ENCODE measurements at places on chromosomes 4 and X.
A peak's percentile ranks its signal among the peaks of the same experiment; 100 is the strongest.

DNA sequence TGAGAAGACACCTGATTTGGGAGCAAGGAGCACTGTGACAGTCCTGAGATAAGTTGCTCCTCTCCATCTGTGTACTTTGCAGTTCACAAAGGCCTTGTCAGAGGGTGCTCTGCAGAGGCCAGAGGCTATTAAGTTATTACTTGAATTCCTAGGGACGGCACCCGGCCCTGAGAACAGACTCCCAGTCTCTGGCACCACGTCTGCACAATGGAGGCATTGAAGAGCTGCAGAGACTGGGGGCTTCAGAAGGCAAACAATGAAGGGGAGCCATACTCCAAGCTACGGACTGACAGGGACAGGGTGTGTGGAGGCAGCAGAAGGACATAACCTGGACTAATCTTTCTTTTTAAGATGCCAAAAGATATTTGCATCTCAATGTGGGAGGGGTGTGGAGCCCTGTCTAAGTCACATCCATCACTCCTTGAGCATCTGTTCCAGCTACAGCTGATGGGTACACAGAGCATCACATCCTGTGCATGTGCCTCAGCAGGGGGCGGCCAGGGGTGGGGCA is 11.5 kb downstream of the RASGEF1B start:
- DNase-seq: no peak

DNA sequence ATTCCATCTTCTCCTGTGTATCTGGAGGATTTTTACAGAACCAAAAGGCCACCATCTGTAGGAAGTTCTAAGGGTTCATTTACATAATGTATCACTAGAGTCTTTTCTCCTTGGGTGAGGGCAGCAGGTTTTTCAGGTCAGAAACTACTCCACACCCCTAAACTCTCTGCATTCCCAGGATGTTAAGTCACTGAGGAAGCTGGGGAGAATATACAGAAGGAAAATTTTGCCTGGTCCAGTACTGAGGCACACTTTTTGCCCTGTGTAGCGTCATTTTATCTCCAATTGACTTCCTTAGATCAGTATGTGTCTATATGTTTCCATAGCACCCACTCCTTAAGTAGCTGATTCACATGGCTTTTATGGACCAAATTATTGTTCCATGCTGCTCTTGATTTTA is 17.0 kb downstream of the XKRX start:
- peak; percentile 11 for DNase-seq

DNA sequence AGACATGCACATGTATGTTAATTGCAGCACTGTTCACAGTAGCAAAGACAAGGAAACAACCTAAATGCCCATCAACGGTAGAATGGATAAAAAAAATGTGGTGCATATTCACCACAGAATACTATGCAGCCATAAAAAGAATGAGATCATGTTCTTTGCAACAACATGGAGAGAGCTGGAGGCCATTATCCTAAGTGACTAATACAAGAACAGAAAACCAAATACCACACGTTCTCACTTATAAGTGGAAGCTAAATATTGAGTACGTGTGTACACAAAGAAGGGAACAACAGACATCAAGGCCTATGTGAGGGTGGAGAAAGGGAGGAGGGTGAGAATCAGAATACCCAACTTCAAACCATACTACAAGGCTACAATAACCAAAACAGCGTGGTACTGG is 17.4 kb upstream of the LNX1 start:
- no peak for DNase-seq

DNA sequence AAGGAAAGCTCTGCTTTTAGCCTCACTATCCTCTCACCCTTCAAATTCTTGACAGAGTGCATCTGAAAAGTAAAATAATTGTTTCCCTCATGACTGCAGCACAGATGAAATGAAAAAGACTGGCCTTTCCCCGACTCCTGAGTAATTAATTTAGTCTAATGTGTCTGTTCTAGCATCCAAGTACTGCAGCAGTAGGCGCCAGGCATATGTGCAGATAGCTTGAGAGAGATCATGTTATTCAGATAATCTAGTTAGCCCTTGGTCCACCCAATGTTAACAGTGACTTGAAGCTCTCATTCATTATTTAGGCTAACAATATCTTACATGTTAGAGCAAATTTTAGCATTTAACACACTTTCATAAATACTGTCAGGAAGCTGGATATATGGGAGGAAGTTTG is 54.0 kb downstream of the MAP9 start:
- no peak for DNase-seq

DNA sequence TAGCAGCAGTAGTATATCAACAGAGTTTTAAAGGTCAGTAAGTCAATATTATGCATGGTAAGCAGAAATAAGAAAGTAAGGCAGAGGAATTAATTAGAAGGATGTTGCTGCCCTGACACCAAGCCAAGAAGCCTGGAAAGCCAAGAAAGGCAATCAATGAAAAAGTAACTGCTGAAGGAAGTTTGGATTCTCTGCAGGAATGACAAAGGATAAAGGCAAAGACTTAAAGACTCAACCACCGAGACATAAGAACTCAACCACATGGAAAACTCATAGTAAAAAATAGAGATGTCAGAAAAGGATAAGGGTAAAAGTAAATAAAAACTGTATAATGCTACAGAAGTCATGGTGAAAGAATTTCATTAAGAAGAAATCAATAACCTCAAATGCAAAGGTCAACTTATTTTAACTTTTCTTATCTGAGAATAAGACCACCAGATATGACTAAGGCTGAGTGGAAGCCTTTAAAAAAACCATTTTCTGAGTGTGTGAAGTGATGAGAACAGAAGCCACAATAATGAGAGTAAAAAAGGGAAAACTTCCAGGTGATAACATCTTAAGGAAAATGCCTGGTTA is 55.2 kb downstream of the NEK1 start:
- DNase-seq: peak; percentile 60

- DNase-seq: no peak
These were observed 2.6 kb downstream of the SEC24D start for GRCh38 chr4:118833192-118833820.

GRCh38 chr4:40283968-40284367 is 51.2 kb upstream of the CHRNA9 start:
- DNase-seq: peak; percentile 15

DNA sequence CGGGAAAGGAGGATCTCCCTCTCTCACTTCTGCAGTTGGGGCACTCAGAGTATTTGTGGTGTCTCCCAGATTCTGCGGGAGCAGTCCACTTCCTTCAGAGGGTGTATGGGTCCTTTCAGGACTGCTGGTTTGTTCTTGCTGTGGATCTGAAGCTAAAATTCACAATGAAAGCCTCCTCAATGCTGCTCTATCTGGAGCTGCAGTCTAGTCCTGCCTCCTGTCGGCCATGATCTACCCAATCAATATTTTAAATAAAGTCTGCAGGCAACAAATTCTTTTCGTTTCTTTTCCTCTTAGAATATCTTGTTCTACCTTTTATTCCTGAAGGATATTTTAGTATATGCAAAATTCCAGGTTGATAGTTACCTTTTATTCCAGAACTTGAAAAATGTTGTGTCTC is 226.1 kb upstream of the AR start:
- no peak for DNase-seq

DNA sequence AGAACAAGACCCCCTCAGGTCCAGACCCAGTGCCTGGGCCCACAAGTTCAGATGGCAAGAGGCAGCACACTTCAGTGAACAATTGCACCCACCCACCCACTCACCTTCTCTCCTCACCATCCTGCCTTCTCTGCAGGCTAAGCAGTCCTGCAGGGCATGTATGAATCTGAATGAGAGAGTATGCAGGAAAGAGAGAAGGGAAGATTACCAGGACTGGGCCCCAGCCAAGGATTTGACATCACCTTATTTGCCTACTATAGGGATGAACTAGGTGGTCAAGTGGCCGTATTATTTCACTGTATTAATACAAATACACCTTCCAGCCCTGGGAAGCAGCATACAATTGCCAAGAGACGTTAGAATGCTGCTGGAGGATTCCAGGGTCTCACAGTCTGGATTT is 2.1 kb upstream of the ZNF141 start:
- DNase-seq: no peak

DNA sequence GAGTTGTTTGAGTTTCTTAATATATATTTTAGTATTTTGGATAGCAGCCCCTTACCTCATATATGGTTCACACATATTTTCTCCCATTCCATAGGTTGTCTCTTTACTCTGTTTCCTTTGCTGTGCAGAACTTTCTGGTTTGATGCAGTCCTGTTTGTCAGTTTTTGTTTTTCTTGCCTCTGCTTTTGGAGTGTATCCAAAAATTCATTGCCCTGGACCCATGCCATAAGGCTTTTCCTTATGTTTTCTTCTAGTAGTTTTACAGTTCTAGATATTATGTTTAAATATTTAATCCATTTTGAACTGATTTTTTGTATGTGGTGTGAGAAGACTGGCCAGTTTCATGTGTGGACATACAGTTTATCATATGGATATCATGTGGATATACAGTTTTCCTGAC is 58.5 kb upstream of the NUDT6 start:
- DNase-seq: no peak

DNA sequence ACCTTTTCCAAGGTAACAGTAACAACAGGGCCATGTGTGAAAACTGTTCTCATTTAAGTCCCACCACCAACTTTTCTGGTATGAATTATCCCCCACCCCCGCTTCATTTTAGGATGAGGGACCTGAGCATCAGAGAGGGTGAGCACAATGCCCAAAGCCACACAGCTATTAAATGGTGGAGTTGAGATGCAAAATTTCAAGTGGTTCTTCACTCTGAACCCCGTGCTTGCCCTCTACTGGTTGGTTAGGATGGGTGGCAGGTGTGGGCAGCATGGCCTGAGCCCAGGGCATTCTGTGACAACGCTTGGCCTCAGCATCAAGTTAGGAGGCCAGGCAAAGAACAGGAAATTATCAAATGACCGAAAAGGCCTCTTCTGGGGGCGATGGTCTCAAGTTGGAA is 33.5 kb downstream of the MED28 start:
- DNase-seq: no peak

DNA sequence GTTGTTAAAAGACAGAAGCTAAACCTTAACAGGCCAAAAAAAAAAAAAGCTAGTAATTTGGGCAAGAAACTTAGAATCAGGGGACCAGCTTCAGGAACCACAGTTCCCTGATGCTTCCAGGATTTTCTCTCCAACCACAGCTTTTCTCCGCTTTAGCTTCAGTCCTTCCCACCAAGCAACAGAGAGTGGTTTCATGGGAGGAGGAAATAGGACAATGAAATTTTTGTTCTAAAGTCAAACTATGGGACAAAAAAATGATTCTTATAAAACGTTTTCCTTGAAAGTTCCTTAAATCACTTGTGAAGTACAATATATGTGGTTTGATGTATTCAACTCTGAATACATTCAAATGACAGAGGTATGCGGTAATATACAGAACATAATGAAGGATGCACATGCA is 71.0 kb upstream of the DHX15 start:
- DNase-seq: no peak

GRCh38 chr4:83272900-83273299 is 11.7 kb downstream of the COQ2 start:
- no peak for DNase-seq

DNA sequence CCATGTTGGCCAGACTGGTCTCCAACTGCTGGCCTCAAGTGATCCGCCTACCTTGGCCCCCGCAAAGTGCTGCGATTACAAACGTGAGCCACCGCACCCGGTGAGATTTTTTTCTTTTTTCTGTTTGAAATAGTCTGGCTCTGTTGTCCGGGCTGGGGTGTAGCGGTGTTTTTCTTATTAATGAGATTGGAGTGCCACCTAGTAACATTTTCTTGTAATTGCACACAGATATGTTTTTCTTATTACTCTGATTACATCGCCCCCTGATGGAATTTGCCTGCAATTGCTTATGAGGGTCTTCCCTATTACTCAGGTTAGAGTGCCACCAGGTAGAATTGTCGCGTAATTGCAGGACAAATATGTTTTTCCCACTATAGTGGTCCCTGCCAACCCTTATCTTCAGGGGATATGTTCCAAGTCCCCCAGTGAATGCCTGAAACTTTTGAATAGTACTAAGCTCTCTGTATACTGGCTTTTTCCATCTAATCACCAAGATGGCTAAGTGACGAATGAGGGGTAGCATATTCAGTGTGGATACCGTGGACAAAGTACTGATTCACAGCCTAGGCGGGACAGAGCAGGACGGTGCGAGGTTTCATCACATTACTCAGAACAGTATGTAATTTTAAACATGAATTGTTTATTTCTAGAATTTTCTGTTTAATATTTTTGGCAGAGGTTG is 8.6 kb upstream of the PDHA1 start:
- peak; percentile 13 for DNase-seq

GRCh38 chrX:31260351-31260750 is 188.5 kb upstream of the FTHL17 start:
- no peak for DNase-seq

DNA sequence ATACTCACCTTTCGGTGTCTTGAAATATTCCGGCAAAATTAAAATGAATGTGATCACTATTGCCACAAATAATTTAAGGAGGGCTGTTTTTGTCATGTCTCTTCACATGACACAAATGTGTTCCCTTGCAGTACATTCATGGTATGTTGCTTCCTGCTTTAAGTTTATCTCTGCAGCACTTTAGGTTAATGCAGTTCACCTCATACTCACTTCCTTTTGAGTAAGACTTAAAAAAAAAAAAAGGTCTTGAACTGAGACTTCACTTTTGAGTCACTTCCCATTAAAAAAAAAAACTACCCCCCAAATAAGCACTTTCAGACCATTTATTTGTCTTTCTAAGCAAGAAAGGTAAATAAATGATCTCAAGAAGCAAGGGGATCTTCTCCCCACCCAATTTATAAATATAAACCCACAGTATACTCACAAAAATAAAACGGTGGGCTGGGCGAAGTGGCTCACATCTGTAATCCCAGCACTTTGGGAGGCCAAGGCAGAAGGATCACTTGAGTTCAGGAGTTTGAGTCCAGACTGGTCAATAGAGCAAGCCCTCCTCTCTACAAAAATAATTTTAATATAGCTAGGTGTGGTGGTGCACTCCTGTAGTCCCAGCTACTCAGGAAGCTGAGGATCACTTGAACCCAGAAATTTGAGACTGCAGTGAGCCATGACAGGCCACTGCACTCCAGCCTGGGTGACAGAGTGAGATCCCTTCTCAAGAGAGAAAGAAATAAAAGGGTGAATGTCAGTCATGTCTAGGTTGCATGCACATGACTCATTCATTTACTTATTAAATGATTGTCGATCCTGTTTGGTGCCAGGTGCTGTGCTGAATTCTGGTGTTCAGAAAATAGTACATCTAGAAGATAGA is at the start of gene TMEM156:
TMEM156 (minus strand) TSS at position 192 of the 868 bp plus-strand sequence; CDS start at position 96, 96 bp downstream.
- DNase-seq: peak; percentile 48

DNA sequence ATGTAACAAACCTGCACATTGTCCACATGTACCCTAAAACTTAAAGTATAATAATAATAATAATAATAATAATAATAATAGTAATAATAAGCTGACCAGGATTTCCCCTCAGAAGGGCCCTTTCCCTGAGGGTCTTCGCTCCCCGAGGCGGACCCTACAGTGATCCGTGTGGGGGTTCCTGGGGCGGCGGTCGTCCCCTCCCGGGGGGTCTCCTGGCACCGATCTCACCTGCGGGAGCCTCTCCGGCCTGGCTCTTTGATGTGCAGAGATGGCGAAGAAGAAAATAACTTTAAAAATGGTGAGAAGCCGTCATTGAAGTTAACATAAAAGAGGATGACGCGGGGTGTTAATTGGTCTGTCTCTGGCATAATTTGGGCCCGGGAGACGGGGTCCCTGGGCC is 48.2 kb upstream of the PPP2R3B start:
- DNase-seq: no peak
